ENCODE measurements at places on chromosomes 3 and 15.
A peak's percentile ranks its signal among the peaks of the same experiment; 100 is the strongest.

DNA sequence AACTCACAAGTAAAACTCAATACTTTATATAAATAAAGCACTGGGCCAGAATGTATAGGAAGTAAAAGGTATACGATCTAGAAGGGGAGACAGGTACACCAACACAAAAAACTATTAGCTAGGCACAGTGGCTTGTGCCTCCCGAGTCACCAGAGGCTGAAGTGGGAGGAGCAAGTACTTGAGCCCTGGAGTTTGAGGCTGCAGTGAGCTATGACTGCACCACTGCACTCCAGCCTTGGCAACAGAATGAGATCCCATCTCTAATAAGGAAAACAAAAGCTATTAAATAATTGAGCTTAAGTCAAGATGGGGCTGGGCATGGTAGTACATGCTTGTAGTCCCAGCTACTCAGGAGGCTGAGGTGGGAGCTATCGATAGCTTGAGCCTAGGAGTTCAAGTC, 17.0 kb downstream of the PIK3CB start:
- DNase-seq = no peak

GRCh38 chr3:182500289-182500688, 293.0 kb upstream of the ATP11B start:
- peak; percentile 74 for DNase-seq

DNA sequence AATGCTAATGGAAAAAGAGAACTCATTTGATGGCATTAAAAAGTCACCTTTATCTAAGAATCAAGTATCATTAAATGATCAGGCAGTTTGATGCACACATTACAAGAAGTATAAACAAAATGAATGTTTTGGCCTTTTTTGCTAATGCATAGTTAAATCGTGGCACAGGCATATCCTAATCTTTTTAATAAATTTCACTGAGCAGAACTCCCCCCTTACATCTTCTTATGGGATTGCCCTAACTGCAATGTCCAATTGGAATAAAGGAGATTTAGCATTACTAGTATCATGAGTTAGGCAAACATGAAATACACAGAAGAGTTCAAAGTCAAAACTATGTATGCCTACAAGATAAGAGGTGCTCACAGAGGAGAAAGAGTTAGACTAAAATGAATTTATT, 32.7 kb downstream of the USF3 start:
- no peak for DNase-seq

GRCh38 chr3:68060910-68061309, 406.5 kb upstream of the SUCLG2 start:
- no peak for DNase-seq

DNA sequence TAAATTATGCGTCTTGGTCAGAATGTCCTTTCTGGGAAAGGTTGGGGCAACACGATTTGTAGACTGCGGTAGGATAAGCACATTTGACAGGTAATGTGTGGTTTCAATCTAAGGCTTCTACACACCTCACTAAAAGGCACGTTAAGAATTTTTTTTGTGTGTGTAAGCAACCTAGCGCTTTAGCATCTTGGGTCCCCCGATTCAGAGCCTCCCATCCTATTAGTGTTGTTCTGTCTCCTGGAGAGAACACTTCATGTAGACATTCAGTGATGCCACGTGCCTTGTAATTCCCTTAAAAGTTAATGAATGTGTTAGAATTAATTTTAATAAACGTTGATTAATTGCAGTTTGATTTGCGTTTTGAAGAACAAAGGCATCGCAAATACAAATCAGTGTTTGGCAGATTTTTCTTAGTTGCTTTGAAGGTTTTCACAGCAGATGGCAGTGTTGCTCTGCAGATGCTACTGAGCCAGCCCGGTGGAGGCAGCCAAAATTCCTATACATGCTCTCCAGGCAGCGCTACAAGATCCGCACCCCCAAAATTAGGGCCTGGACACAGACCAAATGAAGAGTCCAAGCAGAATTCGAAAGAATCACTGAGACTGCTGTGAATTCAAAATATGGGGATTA, 63.5 kb downstream of the OTOL1 start:
- DNase-seq = no peak

- DNase-seq = peak; percentile 20
These were observed 681.3 kb downstream of the ROBO1 start for GRCh38 chr3:79086514-79086913.

GRCh38 chr3:197197334-197197733, 101.1 kb downstream of the DLG1 start:
- DNase-seq = no peak

GRCh38 chr3:195918176-195918575, 9.8 kb upstream of the TNK2 start:
- no peak for DNase-seq

DNA sequence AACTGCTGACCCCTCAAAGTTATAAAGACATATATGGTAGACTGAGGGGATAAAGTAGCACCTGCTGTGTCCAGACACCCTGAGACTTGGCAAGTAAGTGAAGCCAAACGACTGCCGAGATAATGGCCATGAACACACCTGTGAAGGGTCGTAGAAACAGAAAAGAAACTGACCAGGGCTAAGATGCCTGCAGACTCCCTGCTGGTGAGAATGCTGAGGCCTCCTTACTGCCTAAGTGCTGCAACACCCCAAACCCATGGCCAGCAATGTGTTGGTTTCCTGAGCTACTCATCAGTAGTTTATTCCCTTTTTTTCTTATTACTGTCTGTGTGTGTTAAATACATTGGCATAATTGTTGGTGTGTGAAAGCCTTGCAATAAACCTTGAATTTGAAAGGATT, 233.8 kb downstream of the ZNF385D start:
- DNase-seq = peak; percentile 2

DNA sequence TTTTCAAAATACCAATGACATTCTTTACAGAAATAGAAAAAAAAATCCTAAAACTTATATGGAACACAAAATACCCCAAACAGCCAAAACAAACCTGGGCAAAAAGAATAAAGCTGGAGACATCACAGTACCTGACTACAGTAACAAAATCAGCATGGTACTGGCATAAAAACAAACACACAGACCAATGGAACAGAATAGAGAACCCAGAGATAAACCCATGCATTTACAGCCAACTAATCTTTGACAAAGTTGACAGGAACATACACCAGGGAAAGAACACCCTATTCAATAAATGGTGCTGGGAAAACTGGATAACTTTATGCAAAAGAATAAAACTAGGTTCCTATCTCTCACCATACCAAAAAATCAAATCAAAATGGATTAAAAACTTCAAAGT, 36.4 kb downstream of the SCAPER start:
- no peak for DNase-seq

DNA sequence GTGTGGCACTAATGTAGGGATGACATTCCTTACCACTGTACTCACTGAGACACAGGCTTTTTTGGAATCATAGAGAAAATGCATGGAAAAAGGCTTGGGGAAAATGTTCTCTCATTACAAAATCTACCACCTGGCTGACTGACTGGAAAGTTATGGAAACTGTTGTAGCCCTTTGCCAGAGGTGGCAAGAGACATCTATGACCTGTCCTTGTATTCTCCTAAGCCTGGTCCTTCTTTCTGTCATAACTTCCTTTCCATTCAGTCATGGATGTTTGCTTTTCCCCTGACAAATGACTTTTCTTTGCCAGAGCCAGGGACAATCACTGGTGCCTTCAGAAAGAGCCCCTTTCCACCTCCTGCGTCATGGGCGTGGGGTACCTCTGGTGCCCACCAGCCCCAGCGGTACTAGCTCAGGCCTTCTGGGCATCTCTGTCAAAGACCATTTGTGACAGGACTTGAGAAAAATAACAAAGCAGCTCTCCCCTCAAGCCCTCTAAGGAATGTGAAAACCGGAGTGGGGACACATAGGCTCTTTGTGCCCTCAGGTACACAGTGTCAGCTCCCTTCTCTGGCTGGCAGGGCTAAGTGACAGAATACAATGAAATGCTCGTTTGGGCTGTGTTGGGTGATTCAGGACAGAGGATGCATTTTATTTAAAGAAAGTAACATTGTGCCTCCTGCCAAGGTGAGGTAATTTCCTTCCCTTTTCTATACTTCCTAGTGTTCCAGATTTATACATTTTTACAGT, 381.1 kb upstream of the RASGRP1 start:
- no peak for DNase-seq

DNA sequence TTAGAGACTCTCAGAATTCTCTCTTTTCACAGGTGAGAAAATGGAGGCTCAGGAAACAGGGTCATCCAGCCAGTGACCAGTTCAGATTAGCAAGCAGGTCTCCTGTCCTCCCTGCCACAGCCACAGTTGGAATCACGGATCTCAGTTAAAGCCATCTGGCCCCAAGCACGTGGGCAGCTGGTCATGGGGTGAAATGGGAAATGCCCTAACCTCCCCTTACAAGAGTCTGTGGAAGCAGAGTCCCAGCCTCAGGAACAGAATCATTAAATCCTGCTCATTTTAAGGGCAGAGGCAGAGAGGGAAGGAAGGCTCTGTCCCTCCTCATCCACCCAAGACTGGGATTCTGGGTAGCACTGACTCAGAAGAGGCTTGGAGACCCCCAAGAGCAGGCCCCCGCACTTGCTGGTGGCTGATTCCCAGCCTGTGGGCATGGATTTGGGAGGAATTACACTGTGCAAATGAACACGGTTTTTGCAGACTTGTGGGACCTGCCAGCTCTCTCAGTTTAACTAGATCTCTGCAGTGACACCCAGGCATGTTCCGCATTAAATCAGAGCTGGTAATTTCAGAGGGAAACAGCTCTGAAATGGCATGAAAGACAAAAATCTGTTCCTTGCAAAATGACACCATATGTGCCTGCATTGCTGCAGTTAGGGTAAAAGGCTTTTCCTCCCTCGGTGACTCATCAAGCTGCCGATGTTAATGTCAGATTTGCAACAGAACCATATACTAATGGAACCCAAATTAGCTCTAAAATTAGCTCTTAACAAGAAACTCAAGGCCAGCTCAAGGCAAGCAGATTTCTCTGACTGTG, 89.0 kb downstream of the BDH1 start:
- no peak for DNase-seq

DNA sequence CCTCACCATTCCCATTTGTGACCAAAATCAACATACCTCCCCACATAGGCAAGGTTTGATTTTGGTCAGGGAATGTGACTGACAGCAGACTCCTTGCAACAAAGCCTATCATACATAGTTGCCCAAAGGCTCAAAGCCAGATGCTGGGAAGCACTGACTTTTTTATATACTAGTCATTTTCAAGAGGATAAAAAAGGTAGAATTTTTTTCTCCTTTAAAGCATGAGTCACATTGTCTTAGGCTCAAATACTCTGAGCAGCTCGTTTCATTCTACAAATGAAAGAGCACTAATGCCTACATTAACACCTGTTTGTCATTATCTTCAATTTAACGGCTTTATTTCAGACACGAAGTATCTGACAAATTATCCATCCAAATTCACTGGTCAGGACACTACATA, 36.2 kb downstream of the ICE2 start:
- DNase-seq = no peak

DNA sequence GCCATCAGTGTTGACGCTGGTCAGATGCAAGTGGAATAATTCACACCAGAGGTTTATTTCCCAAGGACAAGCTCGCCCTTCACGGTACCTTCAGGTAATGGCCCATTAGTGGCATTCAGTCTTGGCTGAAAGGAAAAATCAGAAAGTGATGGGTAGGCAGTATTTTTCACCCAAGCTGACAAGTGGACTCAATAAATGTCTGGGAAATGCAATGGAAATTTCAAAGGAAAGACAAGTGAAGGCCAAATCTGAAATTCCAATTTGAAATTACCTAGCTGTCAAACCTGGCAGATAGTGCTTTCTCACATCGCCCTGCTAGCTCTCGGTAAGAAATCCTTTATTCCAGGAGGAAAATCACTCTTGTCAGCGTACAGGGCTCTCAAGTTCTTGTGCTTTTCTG, 413.5 kb downstream of the OCA2 start:
- no peak for DNase-seq

GRCh38 chr3:124277144-124277890, 285.4 kb upstream of the ROPN1 start:
- no peak for DNase-seq

GRCh38 chr3:117630885-117631284, 921.3 kb downstream of the TUSC7 start:
- DNase-seq = no peak

DNA sequence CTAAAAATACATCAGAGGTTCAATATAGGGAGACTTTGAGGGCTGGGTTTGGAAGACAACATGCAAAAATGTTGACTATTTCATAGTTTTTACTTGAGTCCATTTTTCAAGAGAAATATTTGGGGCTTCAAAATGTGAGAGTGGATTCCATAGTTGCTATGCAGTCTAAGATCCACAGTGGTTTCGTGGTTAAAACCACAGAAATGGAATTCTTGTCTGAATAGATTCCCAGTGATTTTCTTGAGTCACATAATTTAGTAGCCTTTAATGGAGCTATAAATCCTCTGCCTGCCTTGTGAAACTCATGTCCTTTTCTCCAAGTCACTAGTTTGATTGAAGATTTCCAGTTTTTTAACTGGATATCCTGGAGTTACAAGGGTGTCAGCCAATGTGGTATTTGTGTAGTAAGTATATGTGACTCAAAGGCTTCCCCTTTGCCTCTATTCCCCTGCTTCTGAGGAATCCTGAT, 94.7 kb upstream of the RBMS3 start:
- no peak for DNase-seq

DNA sequence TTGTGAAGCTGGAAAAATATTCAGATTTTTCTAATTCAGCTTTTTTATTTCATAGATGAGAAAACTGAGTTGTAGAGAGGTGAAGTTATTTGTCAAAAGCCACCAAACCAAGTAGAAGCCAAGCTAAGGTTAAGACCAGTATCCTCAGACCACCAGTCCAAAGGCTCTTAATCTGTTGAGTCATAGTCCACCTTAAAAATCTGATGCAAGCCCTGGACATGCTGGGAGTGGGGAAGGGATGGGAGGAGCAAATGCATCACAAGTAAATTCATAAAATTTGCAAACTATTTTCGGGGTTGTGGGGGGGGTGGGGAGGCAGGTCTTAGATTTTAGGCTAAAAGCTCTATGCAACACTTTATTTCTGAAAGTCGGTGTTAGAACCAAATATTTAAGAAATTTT, 307.7 kb upstream of the SEMA6D start:
- no peak for DNase-seq

DNA sequence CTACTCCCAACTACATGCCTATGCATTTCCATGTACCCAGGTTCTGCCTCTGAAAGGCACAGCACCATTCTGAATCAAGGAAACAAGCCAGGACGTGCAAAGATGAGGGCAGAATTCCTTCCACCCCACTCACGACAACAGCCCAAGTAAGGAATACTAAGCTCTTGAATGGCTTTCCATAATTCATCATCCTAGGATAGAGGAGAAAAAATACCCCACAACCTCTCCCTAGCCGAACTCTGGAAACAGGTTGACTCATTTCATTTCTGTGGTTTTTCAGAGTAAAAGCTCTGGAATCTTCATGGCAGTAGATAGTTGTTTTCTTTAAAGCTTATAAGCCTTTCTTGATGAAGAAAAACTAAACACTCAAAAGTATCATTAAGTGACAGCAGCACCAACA, 77.8 kb downstream of the PDZRN3 start:
- DNase-seq = no peak

GRCh38 chr3:101536266-101536665, 23.3 kb upstream of the SENP7 start:
- DNase-seq = no peak

GRCh38 chr3:185979721-185980121, 41.9 kb upstream of the TRA2B start:
- no peak for DNase-seq
